CD8-positive, alpha-beta memory T cell (primary cell): ENCODE measurements at places on chromosomes 3 and 15. TPM values are rescaled to one million over a fixed set of nuclear protein-coding genes. Genes with fewer than 3 reads are reported as not detected.

GRCh38 chr3:172329070-172329469 lies 119.2 kb downstream of the GHSR start:
- no peak for DNase-seq

- DNase-seq = no peak
Measured at GRCh38 chr3:127767126-127767525, 55.2 kb downstream of the MGLL start.

The ANO10 gene
- total RNA-seq = 12.3 TPM

The P2RY12 gene
- not detected for total RNA-seq

DNA sequence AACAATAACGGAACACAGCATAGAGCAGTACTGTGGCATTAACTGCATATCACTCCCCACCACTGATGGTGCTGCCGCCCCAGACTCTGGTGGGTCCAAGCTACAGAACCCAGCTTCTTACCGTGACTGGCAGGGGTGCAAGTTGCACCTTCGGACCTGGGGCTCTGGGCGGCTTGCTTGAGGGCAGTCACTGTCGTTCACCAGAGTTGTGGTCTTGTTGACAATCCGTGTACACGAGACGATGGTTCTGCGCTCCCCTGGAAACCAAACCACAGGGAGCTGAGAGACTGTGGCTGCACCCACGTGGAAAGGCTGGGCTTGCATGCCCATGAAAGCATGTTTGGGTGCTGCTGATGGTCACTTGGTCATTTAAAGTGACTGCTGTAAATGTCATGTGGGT lies 293.0 kb downstream of the ADAMTS17 start:
- no peak for DNase-seq

DNA sequence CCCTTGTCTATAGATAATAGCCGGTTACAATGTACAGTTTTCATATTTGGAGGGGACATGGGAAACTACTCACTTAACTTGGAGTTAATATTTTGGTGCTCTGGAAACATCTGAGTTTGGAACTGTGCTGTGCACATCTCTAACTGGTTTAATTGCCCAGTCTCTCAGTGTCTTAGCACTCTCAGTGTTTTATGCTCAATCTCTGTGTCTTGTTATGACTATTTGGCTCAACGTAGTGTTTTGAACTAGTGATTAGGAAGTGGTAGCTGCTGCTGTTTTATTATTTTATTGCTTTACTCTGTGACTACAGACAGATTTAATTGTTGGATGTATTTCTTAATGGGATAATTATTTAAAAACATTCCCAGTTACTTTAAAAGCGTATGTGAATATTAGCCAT lies 17.0 kb downstream of the FNDC3B start:
- no peak for DNase-seq

DNA sequence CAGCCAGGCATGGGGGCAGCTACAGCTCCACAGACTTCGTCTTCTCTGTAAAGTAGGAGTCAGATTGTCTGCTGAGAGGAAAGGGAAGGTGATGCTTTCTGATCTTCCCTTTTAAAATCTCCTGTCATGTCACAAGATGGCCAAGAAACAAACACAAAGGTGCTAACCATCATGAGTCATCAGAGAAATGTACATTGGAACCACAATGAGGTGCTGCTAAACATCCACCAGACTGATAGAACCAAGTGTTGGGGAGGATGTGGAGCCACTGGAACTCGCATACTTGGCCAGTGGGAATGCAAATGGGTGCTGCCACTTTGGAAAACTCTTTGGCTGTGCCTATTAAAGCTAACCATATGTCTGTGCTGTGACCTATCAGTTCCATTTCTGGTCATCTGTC lies 268.8 kb downstream of the SLCO3A1 start:
- DNase-seq = no peak

DNA sequence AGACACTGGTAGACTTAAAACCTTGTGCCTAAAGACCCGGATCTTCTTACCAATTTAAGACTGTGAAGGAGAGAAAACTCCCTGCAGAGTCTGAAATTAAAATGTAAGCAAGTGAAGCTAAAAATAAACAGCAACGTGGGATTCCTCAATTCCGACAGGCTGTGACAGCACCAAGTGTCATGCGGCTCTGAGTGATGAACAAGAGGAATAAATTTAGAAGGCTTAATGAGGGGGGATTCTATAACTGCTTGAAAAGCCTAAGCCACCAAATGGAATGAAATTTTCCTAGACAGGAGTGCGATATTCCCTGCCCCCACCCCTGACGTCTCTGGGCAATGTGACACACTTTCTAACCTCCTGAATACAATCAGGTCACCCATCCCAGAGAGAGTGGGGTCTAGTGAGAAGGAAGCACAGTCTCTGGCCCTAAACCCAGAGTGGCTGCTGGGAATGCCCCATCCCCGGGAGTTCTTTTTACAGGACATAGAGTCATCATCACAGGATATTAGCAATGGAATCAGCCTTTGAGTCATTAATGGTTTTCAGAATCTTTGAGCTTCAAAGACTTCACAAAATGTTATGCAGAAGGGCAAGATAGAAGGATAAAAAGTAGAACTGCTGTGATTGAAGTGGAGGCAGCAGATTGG lies 114.3 kb downstream of the EDEM1 start:
- DNase-seq = no peak

DNA sequence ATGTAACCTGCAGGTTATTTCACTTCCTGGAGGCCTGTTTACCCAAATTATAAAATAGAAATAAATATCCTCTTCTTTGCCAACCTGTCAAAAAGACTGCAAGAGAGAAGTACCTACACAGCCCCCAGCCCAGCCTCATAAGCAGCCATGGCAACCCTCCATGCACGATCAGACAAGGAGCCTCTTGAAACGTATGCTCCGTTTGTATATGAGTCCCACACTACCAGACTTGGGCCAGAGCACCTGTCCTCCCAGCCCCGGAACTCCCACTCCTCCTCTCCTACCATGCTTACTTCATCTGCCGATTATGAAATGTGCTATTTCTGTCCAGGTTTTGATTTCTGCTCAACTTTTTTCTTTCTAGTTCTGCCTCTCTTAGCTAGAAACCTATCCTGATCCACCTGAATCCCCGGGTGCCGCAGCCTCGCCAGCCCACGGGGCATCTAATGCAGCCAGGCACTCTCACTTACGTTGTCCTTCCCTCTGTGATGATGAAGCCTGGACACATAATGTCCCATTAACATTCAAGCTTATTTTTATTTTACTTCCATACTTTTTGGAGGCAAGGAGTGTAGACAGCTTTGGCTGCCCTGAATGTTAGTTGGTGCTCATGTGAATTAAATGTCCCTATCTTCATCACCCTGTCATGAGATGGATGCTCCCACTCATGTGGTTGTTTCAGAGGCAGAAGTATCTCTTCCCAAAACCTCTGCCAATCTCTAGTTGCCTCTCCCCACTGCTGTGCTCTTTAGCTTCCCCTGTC lies 73.8 kb downstream of the MB21D2 start:
- DNase-seq = no peak

GRCh38 chr3:98136631-98137030 lies 6.1 kb downstream of the OR5H1 start:
- DNase-seq = no peak

The ERICH6 gene
- total RNA-seq = 0.39 TPM

DNA sequence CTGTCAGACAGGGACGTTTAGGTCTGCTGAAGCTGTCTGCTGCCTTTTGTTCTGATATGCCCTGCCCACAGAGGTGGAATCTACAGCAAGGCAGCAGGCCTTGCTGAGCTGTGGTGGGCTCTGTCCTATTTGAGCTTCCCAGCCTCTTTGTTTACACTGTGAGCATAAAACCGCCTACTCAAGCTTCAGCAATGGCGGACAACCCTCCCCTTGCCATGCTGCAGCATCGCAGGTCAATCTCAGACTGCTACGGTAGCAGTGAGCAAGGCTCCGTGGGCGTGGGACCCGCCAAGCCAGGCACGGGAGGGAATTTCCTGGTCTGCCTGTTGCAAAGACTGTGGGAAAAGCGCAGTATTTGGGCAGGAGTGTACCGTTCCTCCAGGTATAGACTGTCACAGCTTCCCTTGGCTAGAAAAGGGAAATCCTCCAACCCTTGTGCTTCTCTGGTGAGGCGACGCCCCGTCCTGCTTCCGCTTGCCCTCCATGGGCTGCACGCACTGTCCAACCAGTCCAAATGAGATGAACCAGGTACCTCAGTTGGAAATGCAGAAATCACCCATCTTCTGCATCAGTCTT lies 71.4 kb downstream of the SPSB4 start:
- no peak for DNase-seq

DNA sequence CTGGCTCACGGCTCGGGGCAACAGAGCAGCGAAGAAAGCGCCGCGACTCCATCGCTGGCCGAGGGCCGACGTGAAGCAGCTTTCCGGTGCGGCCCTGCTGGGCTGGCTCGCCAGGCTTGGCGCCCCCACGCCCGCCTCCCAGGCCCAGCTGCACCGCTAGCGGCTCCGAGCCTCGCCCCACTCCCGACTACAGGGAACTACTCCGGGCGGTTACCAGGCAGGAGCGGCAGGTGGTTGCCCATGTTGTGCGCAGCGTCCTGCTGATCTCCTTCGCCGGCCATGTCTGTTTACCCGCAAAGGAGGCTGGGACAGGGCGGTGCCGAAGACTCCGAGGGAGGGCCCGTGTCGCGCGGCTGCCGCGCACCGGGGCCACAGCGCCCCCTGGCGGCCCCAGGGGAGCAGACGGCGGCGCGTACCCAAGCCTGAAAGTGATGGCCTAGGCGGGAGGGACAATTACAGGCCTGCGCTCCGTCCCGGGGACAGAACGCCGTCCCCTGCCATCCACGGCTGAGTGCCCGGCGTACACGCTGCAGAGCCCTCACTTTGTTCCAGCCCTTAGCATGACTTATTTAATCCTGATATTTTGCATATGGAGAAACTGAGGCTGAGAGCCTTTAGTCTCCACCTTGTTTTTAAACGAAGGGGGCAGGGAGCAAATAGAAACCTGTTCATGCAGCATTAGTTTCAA lies at the start of gene CRBN:
Gene CRBN (minus strand): TSS at position 285 of the 688 bp plus-strand sequence. CDS start 4 bp downstream, at position 281.
- peak; percentile 85 for DNase-seq

GRCh38 chr15:70064441-70064840 lies 33.3 kb downstream of the TLE3 start:
- peak; percentile 6 for DNase-seq

DNA sequence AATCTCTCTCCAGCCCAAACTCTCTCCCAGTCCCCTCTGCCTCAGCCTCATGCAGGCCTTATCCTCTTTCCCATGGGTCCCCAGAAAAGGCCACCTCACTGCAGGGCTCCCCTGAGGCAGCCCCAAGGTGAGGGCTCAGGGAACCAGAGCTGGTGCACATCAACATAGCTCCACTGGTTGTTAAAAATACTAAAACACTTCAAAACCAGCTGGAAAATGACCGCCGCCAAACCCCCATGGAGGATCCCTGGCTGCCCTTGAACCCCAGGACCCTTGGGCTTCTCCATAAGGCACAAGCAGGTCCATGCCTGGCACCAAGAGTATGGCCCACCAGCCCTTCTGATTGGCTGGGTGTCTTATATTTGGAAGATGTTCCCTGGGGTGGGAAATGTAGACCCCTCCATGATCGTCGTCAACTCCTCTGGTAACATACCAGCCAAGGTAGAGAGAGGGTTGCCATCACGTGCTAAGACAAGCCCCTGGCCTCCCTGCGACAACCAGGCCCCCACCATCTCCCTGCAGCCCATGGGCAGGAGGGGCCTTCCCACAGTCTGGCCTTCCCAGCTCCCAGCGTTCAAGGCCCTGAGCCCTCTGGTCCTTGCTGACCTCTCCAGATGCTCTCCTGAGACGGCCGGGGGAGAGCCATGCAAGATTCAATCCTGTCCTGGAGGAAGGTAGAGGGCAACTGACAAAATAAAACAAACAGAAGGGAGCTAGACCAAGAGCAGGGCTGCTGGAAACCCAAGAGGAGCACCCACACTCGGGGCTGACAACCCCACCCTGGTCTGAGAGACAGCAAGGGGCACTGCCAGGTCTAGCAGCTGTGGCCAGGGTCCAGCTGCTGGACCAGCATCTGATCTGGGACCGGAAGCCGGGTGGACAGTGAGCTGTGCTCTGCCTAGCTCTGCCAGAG lies 132.1 kb upstream of the PRR20G start:
- DNase-seq = no peak

DNA sequence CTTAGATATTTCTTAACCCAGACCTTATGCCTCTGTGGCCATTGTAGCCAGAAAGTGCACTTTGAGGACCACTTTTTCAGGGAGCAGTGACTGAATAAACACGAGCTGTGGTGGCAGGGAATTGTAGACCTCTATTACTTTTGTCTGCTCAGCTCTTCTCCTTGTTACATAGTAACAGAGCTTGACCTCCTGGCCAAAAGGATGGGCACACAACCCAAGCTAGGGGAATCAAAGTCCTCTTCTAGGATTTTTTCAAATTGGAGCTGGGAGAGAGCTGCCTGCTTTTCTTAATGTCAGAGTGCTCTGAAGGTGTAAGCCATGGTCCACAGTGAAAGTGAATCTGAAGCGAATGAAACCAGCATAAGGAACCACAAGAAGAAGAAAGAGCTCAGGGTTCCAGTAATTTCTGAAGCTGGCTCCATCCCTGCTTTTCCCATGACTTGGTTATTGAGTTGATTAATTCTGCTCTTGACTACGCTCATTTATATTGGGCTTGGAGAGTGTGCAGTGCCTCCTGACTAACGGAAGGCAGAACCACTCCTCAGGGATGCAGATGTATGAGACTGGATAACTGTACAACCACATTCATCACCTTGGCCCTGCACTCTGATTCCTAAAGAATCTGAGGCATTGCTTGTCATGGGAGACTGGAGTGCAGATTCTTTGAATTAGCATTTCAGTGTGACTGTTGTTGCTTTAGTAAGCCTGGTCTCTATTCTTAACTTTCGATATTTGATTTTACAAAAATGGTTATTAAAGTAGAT lies 60.9 kb downstream of the TLNRD1 start:
- no peak for DNase-seq

- DNase-seq = no peak
Measured at GRCh38 chr3:193194371-193194770, 46.7 kb upstream of the PLAAT1 start.

GRCh38 chr3:11591391-11592282 lies 52.1 kb downstream of the VGLL4 start:
- DNase-seq = no peak

The SRGAP3 gene
- total RNA-seq = 0.84 TPM
